ENCODE measurements at places on chromosomes 16 and 17. TPM values are rescaled to one million over a fixed set of nuclear protein-coding genes. Genes with fewer than 3 reads are reported as not detected.

DNA sequence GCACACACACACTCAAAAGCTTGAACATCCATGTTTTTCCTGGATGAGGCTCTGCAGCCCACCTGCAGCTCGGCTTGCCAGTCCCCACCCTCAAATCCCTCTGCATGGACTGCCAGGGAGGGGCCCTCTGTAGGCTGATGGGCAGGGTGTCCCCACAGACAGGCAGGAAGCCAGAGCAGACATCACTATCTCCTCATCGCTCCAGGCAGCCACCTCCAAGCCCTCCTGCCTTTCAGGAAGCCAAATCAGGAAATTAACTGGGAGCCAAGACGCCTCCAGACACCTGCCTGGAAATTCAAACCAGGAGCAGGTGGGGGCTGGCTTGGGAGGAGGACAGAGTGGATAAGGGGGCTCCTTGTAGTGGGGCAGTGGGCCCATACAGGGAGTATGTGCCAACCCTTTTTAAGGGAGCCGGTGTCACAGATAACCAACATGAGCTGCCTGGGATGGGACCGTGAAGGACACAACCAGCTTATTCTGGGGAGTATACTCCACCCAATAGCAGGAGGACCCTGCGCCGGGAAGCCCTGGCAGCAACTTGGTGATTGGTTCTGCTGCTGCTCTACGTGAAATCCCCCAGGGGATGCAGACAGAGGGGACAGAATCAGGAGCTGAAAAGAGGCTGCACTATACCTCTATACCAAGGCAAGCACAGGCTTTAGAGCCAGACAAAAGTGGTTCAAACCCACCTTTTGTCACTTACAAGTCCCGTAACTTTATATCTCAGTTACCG is 139.1 kb downstream of the CCT6B start:
- no peak for DNase-seq
- no peak overlapping the region for H3K4me3 ChIP-seq
- H3K4me1 ChIP-seq = no peaks in the 10 kb centered on the region
- no peak overlapping the region for H3K27ac ChIP-seq
- no peaks in the 10 kb centered on the region for H3K36me3 ChIP-seq

- no peaks in the 10 kb centered on the region for H3K36me3 ChIP-seq
- no peak for DNase-seq
- H3K27ac ChIP-seq = no peak overlapping the region
- H3K4me1 ChIP-seq = no peaks in the 10 kb centered on the region
- no peak overlapping the region for H3K4me3 ChIP-seq
Measured at GRCh38 chr17:65618516-65618915, 57.1 kb upstream of the AXIN2 start.

- peaks cover 21% of the 10 kb centered on the region for H3K4me1 ChIP-seq
- no peaks in the 10 kb centered on the region for H3K36me3 ChIP-seq
- DNase-seq = no peak
- no peak overlapping the region for H3K27ac ChIP-seq
- no peaks in the 10 kb centered on the region for H3K27me3 ChIP-seq
Measured at GRCh38 chr16:66403531-66404145, 23.5 kb upstream of the BEAN1 start.

DNA sequence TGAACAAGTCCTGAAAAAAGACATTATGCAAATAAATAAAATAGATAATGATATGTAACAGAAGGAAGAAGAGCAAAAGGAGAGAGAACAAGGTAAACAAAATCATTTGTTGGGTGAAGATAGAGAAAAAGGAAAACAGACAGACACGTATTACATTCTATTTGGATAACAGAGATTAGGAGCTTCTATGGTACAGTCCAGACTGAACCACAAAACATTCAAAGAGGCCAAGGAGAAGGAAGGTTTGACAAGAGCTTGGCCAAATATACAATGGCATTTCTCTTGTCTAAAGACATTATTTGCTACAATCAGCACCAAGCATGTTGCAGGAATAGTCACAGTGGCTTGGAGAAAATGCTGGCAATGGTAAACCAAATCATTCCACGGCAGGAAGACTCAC is 29.2 kb downstream of the SMG6 start:
- H3K27me3 ChIP-seq = no peaks in the 10 kb centered on the region
- H3K4me3 ChIP-seq = no peak overlapping the region
- DNase-seq = no peak
- H3K4me1 ChIP-seq = peaks cover 3% of the 10 kb centered on the region
- no peak overlapping the region for H3K27ac ChIP-seq

- no peak overlapping the region for H3K4me3 ChIP-seq
- H3K36me3 ChIP-seq = peaks cover 52% of the 10 kb centered on the region
- DNase-seq = no peak
- no peaks in the 10 kb centered on the region for H3K4me1 ChIP-seq
Measured at GRCh38 chr16:2325791-2326190, 14.7 kb downstream of the ABCA3 start.

GRCh38 chr16:31055613-31056012 is 18.4 kb downstream of the ZNF668 start:
- no peak for DNase-seq
- H3K36me3 ChIP-seq = peaks cover 2% of the 10 kb centered on the region
- no peak overlapping the region for H3K27ac ChIP-seq
- no peaks in the 10 kb centered on the region for H3K4me1 ChIP-seq
- H3K4me3 ChIP-seq = no peak overlapping the region

GRCh38 chr17:17314501-17315071 is 11.4 kb downstream of the NT5M start:
- H3K4me3 ChIP-seq = no peak overlapping the region
- DNase-seq = no peak
- H3K4me1 ChIP-seq = no peaks in the 10 kb centered on the region
- H3K27me3 ChIP-seq = no peaks in the 10 kb centered on the region
- H3K36me3 ChIP-seq = no peaks in the 10 kb centered on the region

- no peaks in the 10 kb centered on the region for H3K27me3 ChIP-seq
- H3K4me1 ChIP-seq = no peaks in the 10 kb centered on the region
- DNase-seq = no peak
- no peak overlapping the region for H3K27ac ChIP-seq
- H3K4me3 ChIP-seq = no peak overlapping the region
- peaks cover 4% of the 10 kb centered on the region for H3K36me3 ChIP-seq
Measured at GRCh38 chr16:67750466-67750865, 31.4 kb upstream of the GFOD2 start.

GRCh38 chr16:35724551-35724950 is 2265.1 kb downstream of the TP53TG3F start:
- H3K4me1 ChIP-seq = no peaks in the 10 kb centered on the region
- no peak for DNase-seq
- H3K27ac ChIP-seq = no peak overlapping the region
- no peaks in the 10 kb centered on the region for H3K36me3 ChIP-seq
- H3K4me3 ChIP-seq = no peak overlapping the region

- DNase-seq = no peak
- H3K27ac ChIP-seq = no peak overlapping the region
- no peak overlapping the region for H3K4me3 ChIP-seq
Measured at GRCh38 chr17:49452661-49453060, 38.0 kb upstream of the PHB1 start.

- H3K27me3 ChIP-seq = no peaks in the 10 kb centered on the region
- no peaks in the 10 kb centered on the region for H3K36me3 ChIP-seq
- no peak for DNase-seq
- no peak overlapping the region for H3K27ac ChIP-seq
- H3K4me3 ChIP-seq = no peak overlapping the region
Measured at GRCh38 chr17:394718-395095, 42.1 kb upstream of the RPH3AL start.

DNA sequence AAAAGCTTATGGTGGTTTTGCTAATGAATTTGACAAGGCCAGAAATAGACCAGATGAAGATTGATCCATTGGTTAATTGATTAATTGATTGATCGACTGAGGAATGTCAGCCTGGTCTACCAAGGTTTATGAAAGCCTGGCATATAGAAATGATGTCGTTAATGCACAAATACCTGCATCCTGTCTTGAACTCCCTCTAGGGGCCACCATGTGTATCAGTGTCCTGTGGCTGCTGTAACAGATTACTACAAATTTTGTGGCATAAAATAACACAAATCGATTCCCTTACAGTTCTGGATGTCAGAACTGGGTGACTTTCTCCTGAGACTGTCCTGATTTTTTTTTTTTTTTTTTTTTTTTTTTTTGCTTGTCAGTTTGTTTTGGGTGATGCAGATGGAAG is 553.2 kb downstream of the MAF start:
- H3K36me3 ChIP-seq = no peaks in the 10 kb centered on the region
- DNase-seq = no peak
- H3K27me3 ChIP-seq = no peaks in the 10 kb centered on the region
- no peaks in the 10 kb centered on the region for H3K4me1 ChIP-seq
- H3K27ac ChIP-seq = no peak overlapping the region

DNA sequence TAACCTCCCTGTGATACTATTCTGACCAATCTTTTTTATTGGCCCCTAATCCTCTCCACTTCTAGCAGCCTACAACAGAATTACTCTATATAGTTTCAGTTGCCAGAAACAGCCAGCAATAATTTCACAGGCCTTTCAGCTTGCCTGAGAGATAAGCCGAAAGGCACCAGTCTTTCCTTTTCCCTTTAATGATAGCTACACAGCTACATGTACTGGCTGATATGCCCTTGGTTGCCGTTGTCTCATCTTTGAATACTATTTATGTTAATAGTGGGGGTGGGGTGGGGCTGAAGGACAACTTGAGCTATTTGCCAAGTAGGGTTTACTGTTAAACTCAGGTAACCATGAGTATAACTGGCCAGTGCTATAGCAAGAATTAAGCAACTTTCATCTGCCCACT is 35.8 kb upstream of the RASL10B start:
- no peak overlapping the region for H3K4me3 ChIP-seq
- H3K36me3 ChIP-seq = no peaks in the 10 kb centered on the region
- H3K27ac ChIP-seq = no peak overlapping the region

- no peak overlapping the region for H3K27ac ChIP-seq
- H3K27me3 ChIP-seq = peaks cover 6% of the 10 kb centered on the region
- no peak for DNase-seq
Measured at GRCh38 chr17:36892112-36892838, 45.0 kb upstream of the LHX1 start.

- DNase-seq = no peak
- H3K27me3 ChIP-seq = no peaks in the 10 kb centered on the region
- H3K4me3 ChIP-seq = no peak overlapping the region
- no peaks in the 10 kb centered on the region for H3K4me1 ChIP-seq
Measured at GRCh38 chr17:54063639-54064038, 240.9 kb downstream of the KIF2B start.

DNA sequence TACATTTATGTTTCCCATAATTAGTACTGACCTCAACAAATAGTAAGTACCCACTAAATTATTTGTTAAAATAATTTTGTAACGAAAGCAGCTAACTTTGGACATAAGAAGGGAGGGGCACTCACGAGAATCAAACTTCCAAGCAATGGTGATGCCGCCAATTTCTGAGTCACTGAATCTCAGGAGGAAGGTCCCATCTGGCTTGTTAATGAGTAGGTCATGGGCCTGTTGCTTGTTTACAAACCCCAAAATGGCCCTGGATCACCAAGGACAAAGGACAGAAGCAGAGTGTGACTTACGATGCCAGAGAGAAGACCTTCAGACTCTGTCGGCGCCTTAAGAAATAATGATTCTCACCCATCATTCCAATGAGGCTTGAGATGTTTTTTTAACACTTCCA is 15.8 kb upstream of the GHDC start:
- no peaks in the 10 kb centered on the region for H3K27me3 ChIP-seq
- peaks cover 52% of the 10 kb centered on the region for H3K36me3 ChIP-seq
- H3K4me3 ChIP-seq = no peak overlapping the region
- no peak overlapping the region for H3K27ac ChIP-seq
- H3K4me1 ChIP-seq = no peaks in the 10 kb centered on the region

- no peaks in the 10 kb centered on the region for H3K36me3 ChIP-seq
- no peak for DNase-seq
- H3K4me3 ChIP-seq = no peak overlapping the region
Measured at GRCh38 chr17:68759002-68759342, 157.8 kb upstream of the FAM20A start.

DNA sequence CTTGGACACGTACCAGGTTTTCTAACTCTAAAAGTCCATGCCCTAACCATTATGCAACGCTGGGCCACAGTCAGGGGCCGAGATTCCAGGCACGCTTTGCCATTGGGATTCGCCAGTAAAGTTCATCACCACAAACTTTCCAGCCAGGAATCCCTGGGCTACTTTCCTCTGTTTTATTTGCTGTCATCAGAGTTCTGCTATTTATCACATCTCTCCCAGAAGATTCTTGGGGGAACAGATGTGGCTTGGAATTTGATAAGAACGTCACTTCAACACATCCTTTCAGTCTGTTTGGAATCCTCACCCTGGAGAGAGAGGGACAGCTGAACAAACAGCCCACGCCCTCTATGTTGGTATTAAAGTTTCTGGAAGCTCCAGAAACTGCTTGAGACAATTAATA is 109.6 kb upstream of the CACNG3 start:
- no peaks in the 10 kb centered on the region for H3K36me3 ChIP-seq
- no peaks in the 10 kb centered on the region for H3K4me1 ChIP-seq
- no peak for DNase-seq

- no peak overlapping the region for H3K4me3 ChIP-seq
- no peak for DNase-seq
- H3K4me1 ChIP-seq = peaks cover 25% of the 10 kb centered on the region
- peaks cover 4% of the 10 kb centered on the region for H3K36me3 ChIP-seq
Measured at GRCh38 chr17:74839990-74840852, 19.5 kb downstream of the GRIN2C start.

GRCh38 chr16:189604-190186 is 9.4 kb downstream of the HBQ1 start:
- no peak for DNase-seq
- H3K27me3 ChIP-seq = no peaks in the 10 kb centered on the region
- H3K36me3 ChIP-seq = peaks cover 69% of the 10 kb centered on the region
- no peak overlapping the region for H3K4me3 ChIP-seq
- H3K27ac ChIP-seq = no peak overlapping the region

- H3K27me3 ChIP-seq = no peaks in the 10 kb centered on the region
- DNase-seq = no peak
- no peaks in the 10 kb centered on the region for H3K4me1 ChIP-seq
- H3K4me3 ChIP-seq = no peak overlapping the region
- H3K27ac ChIP-seq = no peak overlapping the region
- no peaks in the 10 kb centered on the region for H3K36me3 ChIP-seq
Measured at GRCh38 chr16:84916850-84917249, 94.5 kb downstream of the ZDHHC7 start.

- no peaks in the 10 kb centered on the region for H3K36me3 ChIP-seq
- no peak for DNase-seq
- peak overlapping the region; percentile 98 for H3K4me3 ChIP-seq
- peaks cover 25% of the 10 kb centered on the region for H3K4me1 ChIP-seq
Measured at GRCh38 chr17:60602385-60602742, 2.4 kb downstream of the PPM1D start.

The ACSM5 gene
- total RNA-seq = 11.0 TPM

The PLD6 gene
- 0.68 TPM for total RNA-seq

The PPP1R27 gene
- not detected for total RNA-seq

The MPV17L gene
- 8.2 TPM for total RNA-seq

The SLFN12 gene
- total RNA-seq = 10.4 TPM

The PKMYT1 gene
- total RNA-seq = 5.9 TPM

The PLXDC1 gene
- 13.9 TPM for total RNA-seq

The SOST gene
- 45.2 TPM for total RNA-seq

The PLLP gene
- total RNA-seq = 3.1 TPM

The CCL3 gene
- total RNA-seq = 7.3 TPM

The ZNF385C gene
- total RNA-seq = not detected

The SOX9 gene
- total RNA-seq = 3.6 TPM

The CDK3 gene
- total RNA-seq = 3.2 TPM

The KRT27 gene
- not detected for total RNA-seq

The SOCS7 gene
- 21.9 TPM for total RNA-seq

The SPATA22 gene
- total RNA-seq = not detected
